Activated T-cell treated with anti-CD3 and anti-CD28 coated beads for 1 hour (primary cell): ENCODE measurements at places on chromosomes 13 and 19.

- DNase-seq, result no peak
These were observed 12.1 kb upstream of the MYCBP2 start for GRCh38 chr13:77338961-77339401.

GRCh38 chr19:17754634-17755442, 3.6 kb downstream of the FCHO1 start:
- no peak for DNase-seq

DNA sequence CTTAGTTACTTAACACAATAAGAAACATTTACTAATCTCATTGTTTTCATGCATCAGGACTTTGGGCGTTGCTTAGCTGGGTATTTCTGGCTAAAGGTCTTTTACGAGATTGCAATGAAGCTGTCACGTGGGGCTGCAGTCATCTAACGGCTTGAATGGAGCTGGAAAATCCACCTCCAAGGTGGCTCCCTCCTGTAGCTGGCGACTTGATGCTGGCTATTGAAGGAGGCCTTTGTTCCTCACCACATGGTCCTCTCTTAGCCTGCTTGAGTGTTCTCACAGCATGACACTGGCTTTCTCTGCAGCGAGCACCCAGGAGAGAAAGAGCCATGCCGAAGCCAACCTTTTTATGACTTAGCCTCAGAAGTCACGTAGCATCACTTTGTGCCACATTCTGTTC, 92.0 kb downstream of the NHLRC3 start:
- DNase-seq, result no peak

DNA sequence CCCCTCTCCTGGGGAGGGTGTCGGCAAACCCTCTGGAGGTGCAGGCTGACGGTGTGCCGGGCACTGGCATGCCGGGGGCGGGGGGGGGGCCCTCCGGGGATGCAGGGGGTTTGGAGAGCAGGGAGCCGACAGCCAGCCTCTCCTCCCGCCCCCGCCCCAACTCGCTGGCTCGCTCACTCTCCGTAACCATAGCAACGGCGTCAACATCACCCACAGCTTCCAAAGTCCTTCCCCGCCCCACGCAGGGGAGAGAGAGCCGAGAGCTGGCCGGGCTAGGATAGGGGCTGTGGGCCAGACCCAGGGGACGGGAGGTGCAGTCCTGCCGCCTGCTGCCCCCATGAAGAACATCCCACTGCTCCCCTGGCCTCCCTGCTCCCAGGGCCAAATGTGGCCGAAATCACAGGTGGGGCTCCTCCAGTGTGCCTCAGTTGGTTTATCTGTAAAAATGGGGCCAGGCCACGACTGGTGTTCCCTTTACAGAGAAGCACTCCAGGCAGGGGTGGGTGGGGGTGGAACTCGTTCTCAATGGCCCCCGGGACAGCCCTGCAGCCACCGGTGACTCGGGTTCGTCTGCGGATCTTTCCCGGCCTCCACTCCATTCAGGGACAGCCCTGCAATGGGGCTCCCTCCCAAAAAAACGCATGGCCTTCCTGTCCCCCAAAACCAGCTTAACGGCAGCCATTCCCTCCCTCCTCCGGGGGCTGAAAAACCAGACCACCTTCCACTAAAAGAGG, 3.2 kb downstream of the KLF16 start:
- DNase-seq, result peak; percentile 48

DNA sequence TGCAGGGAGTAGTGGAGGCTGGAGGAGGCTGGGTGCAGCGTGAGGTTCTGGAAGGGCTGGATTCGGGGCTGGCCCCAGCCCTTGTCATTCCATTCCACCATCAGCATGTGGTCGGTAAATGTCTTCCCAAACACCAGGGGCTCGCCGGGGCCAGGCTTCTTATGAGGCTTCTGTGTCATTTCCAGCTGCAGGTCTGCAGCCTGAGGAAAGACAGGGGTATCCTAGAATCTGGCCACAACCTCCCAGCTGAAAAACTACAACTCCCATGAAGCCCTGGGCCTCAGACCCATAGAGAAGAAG, 4.4 kb downstream of the BCAT2 start:
- no peak for DNase-seq

DNA sequence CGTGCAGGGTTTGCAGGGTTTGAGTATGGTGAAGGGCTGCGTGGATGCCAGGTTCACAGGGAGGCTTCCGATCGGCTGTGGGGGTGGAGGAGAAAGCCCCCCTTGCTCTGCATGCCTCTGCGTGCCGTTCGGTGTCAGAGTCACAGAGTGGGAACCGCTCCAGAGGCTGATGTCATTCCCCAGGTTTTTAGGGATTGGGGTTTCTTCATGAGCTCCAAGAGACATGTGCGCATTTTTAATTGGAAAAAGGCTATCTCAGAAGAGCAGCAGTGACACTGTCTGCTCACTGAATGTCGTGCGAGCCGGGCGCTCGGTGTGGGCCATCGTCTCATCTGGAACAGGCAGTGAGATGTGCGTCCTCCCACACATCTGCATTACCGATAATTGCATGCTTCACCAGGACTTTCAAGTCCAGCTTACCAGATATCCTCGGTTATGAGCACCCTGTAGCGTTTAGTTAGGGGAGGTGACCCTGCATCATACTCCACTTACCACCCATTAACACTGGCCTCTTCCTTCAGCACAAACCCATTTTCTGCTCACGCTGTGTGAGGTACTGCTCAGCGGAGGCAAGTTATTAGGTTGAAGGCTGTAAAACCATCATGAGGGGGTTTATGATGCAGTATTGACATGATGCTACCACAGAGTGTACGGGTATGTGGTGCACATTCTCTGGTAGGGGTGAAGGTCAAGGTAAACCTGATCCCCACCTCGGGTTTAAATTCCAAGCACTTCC, 1.7 kb downstream of the MCF2L start:
- DNase-seq, result no peak

- peak; percentile 69 for DNase-seq
These were observed 622 bp upstream of the FXYD5 start for GRCh38 chr19:35153701-35154524.

- no peak for DNase-seq
These were observed 13.5 kb upstream of the MLNR start for GRCh38 chr13:49206641-49207040.

DNA sequence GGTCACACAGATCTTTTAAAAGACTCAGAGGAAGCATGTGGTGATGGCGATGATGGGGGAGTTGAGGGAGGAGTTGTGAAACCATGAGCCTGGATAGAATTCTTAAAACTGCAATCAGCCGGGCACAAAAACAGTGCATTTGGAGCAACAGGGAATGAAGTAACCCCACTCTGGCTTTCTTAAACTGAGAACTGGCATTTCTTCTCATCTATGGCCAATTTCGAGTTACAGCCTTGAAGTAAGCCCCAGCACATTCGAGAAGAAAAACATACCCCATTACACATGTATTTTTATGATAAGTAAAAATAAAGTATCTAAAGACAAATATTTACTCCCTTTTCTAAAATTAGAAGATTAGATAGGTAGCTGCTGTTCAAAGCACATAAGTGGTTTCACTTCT, 70.1 kb downstream of the DCLK1 start:
- no peak for DNase-seq

- DNase-seq, result no peak
These were observed 25.9 kb downstream of the UBAC2 start for GRCh38 chr13:99226513-99226912.

- no peak for DNase-seq
These were observed 230.6 kb downstream of the ZNF536 start for GRCh38 chr19:30602661-30603350.

DNA sequence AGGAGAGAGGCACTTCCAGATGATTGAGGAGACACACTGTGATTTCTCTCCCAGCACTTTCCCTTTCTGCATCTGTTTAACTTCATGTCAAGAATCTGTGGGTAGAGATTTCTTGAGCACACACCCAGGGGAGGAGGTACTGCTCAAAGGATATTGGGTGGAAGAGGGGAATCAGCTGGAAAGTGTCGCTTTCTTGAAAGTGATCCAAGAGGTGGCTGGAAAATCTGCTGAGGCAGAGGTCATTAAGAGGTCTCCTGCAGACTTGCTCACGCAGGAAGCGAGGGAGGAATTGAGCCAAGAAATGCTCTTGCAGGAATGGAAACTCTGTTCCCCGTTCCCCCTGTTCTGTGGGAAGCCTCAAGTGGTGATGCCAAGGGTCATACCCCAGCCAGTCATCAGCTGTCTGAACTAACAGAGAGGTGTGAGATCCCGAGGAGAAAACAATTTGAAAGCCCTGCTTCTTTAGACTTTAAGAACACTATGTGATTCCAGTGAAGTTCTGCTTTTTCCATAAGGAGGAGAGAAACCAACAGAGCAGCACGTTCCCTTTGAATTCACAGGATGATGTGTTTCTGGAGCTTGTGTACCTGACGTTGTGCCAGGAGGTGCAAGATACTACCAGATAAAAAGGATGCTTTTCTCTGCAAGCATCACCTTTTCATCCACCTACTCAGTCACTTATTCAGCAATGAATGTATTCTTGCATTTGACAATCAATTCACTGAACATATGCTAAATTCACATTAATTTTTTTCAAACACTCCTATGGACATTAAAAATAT, 163.4 kb upstream of the GPR12 start:
- no peak for DNase-seq

DNA sequence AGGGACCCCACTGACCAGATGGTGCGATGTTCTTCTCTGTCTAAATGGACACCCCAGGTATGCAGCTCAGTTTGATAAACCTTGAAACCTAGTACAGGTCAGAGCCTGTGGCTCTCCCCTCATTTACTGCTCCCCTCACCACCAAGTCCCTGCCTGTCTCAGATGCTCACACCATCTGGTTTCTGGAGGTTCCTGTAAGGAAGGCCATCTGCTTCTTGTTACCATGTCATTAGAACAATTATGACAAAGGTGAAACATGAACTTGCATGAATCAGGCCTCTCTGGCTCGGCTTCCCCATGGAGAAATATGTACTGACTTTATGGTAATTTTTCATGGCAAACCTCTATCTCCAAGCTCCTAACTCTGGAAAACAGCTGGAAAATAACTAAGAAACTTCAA, 965.7 kb downstream of the UQCRFS1 start:
- DNase-seq, result no peak

DNA sequence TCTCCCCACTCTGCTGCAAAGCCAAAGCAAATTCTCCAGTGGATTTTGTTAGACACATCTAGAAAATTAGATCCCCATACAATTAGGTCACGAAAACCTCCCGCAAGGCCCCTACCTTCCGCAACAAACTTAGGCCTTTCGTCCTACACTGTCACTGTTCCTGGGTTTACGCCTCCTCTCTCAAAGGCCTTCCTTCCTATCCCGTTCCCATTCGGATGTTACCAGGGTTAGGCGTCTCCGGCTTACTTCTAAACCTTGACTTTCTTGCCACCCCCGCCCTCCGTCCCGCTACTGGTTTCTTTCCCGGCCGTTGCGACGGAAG, 754 bp downstream of the RNF6 start:
- no peak for DNase-seq

GRCh38 chr13:34124666-34125306, 306.8 kb downstream of the RFC3 start:
- DNase-seq, result no peak

DNA sequence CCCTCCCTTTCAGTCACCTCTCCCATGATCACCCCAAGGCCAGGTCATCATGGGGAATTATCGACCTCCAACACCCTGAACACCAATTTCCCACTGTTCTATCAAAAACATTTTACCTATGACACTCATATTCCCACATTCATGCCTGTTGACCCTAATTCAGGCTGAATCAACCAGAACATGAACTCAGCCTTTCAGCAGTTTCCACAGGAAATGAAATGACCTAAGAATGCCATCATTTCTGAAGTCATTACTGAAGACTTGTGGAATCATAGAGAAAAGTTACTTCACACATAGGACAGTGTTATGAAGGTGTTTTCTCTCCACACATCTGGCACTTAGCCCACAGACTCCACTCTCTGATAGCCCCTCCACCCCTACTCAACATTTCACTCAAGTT, 29.9 kb upstream of the FAM124A start:
- DNase-seq, result no peak

- no peak for DNase-seq
These were observed 80.8 kb downstream of the TNFSF11 start for GRCh38 chr13:42654722-42655121.

DNA sequence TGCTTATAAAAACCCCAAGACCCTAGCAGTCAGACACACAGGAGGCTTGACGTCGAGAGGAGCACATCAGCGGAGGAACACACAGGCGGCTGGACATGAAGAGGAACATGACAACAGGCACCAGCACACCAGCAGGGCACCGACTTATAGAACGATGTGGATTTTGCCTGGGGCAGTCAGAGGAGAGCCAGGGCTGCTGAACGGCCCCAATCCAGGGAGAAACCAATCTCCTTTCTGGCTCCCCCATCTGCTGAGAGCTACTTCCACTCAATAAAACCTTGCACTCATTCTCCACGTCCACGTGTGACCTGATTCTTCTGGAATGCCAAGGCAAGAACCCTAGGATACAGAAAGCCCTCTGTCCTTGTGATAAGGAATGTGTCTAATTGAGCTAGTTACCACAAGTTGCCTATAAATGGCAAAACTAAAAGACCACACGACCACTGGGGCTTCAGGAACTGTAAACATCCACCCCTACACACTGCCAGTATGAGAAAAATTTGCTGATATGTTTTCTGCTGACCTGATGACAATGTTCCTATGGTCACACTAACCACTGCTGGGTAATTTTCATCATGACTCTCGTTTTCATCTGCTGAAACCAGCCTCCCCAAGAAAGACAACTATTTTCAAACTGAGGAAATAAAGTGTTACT, 35.8 kb upstream of the CEACAM21 start:
- no peak for DNase-seq

- no peak for DNase-seq
These were observed 1427.0 kb upstream of the MIR17HG start for GRCh38 chr13:89920461-89920860.

- no peak for DNase-seq
These were observed 76.6 kb downstream of the ZMYM2 start for GRCh38 chr13:20035130-20035529.

DNA sequence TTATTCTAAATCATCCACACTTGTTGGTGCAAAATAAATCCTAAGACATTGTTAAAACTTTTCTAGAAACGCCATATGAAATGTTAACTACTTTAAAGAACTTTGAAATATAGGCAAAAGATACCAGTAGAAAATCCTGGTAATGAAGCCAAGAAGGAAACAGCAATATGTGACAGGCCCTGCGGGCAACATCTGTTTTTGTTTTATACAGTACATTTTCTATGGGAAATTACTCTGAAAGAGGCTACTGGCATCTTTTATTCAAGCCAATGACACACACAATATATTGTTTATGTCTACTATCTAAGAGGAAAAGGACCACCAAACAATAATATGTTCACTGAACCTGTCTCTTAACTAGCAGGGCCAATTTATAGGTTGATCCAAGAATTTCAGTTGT, 829.7 kb downstream of the PCDH17 start:
- no peak for DNase-seq

GRCh38 chr13:72141855-72142519, 275.0 kb upstream of the DACH1 start:
- DNase-seq, result no peak

- DNase-seq, result no peak
These were observed 41.8 kb upstream of the GRTP1 start for GRCh38 chr13:113405481-113406300.

DNA sequence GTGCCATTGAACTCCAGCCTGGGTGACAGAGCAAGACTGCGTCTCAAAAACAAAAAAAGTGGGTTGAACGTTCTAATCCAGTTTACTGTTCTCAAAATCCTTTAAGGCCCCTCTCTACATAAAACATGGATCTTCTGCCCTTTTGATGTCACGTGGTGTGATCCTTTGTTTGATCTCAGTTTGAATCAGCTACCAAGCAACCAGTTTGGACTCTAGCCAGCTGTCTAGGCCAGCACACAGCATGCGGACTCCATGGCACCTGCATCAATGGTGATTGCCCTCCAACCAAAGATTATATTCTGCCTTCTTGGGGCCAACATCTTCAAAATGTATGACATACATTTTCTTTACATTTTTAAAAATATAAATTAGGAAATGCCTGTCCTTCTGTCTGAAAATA, 365.4 kb downstream of the NDFIP2 start:
- DNase-seq, result no peak
